Left renal cortex interstitium (tissue), 4 donors: ENCODE measurements at places on chromosomes 2 and 18. TPM values are rescaled to one million over a fixed set of nuclear protein-coding genes. Genes with fewer than 3 reads are reported as not detected.

GRCh38 chr2:207042841-207043240 is 103.5 kb downstream of the CPO start:
- DNase-seq = no peak

DNA sequence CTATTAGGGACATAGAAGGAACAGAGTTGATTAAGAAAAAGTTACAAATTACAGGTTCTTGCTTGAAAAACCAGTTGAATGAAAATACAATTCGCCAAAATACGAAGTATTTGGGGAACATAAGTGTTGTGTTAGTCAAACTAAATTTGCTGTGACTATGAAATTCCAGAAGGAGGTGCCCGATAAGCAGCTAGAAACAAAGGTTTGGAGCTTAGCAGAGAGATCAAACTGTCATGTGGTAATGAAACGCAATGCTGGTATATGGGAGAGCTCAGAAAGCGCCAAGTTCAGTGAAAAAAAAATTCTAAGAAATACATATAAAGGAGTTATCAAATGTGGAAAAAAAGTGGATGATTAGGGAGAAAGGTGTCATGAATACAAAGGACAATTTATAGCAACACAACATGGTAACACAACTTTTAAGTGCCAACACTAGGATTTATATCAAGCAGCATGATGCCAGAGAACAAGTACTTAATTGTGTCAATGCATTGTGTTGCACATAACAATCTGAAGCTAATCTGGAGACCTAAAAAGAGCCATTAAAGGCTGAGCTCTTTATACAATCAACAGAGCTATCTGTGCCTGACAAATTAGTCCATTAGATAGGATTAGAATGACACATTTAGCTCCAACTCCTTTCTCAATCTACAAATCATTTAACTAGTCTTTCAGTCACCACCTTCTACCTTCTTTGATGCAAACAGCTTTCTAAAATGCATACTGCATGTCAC is 31.2 kb downstream of the SMAD2 start:
- DNase-seq = no peak

DNA sequence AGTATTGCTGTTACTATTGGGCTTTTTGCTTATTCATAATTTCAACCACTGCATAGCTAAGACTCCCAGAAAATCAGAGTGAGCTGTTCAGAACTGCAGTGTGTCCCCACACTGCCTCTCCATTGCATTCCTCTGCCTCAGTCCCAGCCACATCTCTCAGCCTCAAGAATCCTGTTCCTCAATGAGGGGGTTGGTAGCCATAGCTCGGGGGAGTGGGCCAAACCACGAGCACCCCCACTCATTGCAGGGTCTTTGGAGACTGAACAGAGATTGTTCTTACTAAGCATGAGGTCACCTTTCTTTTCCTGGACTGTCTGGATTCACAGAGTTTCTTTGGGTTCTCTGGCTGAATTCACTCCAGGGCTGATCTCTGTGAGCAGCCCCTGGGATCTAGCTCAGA is 161.1 kb downstream of the GFPT1 start:
- DNase-seq = no peak

DNA sequence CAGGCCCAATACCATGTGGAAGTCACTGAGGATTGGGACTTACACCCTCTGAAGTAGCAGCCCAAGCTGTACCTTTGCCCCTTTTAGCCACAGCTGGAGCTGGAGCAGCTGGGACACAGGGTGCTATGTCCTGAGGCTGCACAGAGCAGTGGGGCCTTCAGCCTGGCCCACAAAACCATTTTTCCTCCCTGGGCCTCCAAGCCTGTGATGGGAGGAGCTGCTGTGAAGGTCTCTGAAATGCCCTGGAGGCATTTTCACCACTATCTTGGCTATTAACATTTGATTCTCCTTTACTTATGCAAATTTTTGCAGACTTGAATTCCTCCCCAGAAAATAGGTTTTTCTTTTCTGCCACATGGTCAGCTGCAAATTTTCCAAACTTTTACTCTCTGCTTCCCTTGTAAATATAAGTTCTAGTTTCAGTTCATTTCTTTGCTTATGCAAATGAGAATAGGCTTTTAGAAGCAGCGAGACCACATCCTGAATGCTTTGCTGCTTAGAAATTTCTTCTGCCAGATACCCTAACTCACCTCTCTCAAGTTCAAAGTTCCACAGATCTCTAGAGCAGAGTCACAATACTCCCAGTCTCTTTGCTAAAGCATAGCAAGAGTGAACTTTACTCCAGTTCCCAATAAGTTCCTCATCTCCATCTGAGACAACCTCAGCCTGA is 213.8 kb upstream of the MGAT5 start:
- no peak for DNase-seq

- no peak for DNase-seq
Observed at GRCh38 chr2:172864182-172864581, 128.5 kb downstream of the RAPGEF4 start.

DNA sequence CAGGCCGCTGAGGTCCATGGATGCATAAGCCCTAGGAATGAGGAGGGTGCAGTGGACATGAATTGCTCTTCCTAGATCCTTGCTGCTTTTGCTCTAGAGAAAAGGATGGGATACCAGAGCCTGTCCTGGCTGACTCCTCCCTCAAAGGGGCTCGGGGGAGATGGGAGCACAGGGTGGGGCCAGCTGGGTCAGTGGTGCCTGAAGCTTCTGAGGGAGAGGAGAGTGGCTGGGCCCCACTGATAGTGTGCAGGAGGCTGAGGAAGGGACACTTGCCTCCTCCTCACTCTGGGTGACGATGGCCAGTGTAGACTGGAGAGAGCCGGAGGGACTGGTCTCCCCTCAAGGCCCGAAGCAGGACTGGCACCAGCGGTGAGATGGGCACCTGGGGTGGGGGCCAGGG is at the start of gene NT5DC4:
TSS of gene NT5DC4 (plus strand) at position 236 of the 400 bp plus-strand sequence. CDS start at position 296, 60 bp downstream.
- DNase-seq = no peak

GRCh38 chr2:62415019-62415431 is 91.0 kb downstream of the TMEM17 start:
- no peak for DNase-seq

DNA sequence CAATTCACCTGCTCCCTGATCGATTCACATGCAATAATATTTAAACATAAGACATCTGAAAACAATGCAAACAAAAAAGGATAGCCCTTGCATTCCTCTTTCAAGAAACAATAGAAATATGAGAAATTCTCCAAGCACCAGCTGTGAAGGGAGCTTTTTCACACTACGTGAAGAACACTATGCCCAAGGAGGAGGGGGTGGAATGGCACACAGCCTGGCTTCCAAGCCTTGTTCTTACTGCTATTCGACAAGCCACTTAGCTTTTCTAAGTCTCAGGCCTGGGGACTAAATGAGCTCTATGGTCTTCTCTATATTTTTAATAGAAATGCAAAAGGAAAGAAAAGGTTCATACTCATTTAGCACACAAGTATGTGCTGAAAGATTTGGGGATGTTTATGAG is 92.2 kb upstream of the CHRNA1 start:
- DNase-seq = no peak

- DNase-seq = no peak
Observed at GRCh38 chr18:1604751-1605150, 700.1 kb downstream of the ADCYAP1 start.

GRCh38 chr2:148172131-148172753 is 151.4 kb downstream of the MBD5 start:
- no peak for DNase-seq

DNA sequence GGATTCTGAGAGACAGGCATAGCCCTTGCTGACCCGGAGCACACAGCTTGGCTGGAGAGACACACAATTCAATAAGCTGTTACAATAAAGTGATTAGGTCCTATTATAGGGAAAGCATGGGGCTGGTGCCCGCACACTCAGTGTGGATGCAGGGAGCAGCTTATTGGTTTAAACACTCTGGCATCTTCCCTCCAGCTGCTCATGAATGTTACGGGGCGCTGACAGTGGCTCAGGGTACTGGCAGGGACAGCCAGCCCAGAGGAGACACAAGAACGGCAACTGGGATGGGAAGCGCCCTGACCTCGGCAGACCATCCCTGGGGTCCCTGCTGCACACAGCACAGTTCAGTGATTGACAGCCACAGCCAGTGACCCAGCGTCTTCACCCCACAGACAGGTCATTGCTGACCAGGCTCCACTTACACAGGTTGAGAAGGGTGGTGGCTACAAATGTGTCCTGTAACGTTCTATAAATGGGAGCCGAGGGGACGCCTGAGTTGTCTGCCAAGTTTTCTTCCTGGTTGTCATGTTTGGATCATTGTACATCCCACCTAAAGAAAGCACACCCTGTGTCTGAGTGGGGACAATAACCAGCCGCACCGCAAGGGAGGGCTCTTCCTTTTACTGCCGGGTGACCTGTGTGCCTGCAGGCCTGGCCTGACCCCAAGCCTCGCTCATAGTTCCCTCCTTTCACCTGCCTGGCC is 60.3 kb downstream of the SH3BP4 start:
- no peak for DNase-seq

The DNER gene
- polyA plus RNA-seq = 53.4 TPM

The FAM161A gene
- 13.9 TPM for polyA plus RNA-seq

The DUSP19 gene
- polyA plus RNA-seq = 4.4 TPM

The INHBB gene
- not detected for polyA plus RNA-seq

The CEP68 gene
- polyA plus RNA-seq = 28.4 TPM
